Naive B cell (primary cell): ENCODE measurements at places on chromosomes 13 and 19. TPM values are rescaled to one million over a fixed set of nuclear protein-coding genes. Genes with fewer than 3 reads are reported as not detected.

FFAR2 gene
- not detected for polyA plus RNA-seq

TM9SF2 gene
- 140 TPM for polyA plus RNA-seq

MTUS2 gene
- not detected for polyA plus RNA-seq

DNA sequence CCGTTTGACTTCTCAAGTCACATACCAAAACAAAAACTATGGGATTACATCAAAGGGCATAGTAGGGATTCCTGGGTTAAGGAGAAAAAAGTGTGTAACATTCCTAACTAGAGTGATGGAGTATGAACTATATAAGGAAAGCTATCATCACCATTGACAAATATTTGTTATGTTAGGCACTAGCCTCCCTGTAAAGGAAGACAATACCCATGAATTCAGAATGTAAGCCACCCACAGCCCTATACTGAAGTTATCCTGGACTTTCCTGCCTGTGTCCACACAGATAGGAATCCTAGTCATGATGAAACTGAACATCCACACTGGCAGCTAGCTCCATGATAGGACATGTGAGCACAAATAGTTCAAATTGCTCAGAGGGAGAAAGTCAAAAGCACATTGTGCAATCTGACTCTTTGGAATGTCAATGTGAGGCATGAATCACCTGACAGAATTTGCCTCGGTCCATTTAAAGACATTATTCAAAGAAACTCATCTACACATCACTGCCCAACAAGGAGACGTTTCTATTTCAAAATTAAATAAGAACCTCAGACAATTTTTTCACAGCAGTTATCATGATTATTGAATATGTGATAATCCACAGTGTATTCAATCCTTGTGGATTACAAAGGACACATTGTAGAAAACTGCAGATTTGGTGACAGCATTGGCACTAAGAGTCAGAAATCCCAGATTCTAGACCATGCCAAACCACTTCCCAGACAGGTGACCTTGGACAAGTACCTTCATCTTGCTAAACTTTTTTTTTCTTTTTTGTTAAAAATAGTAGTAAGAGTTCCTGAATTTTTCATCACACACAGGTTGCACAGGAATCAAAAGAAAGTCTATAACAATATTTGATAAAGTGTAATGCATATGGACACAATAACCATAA is 529.3 kb downstream of the IRS2 start:
- no peak for DNase-seq
- H3K4me3 ChIP-seq: no peak overlapping the region
- H3K36me3 ChIP-seq: no peaks in the 10 kb centered on the region
- H3K4me1 ChIP-seq: no peaks in the 10 kb centered on the region

DNA sequence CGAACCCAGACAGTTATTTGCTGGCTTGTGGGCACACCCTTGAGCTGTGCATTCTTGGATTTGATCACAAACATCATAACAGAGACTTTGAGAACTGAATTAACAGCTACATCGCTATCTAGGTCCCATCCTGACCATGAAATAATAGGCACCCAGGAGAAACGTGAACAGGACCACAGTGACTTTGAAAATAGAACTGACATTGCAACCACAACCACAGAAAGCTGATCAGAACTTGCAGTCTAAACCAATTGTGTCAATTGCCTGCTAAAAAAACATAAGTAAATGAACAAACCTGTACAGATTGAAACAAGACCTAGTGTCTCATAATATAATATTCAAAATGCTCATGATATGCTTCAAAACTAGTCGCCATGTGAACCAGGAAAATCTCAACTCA is 18.3 kb upstream of the KATNAL1 start:
- H3K36me3 ChIP-seq: no peaks in the 10 kb centered on the region
- no peak overlapping the region for H3K4me3 ChIP-seq
- no peaks in the 10 kb centered on the region for H3K27me3 ChIP-seq
- no peak for DNase-seq

- no peak overlapping the region for H3K4me3 ChIP-seq
Observed at GRCh38 chr19:49761625-49762311, 1.3 kb downstream of the TSKS start.

GRCh38 chr13:30145709-30146367 is 161.5 kb downstream of the KATNAL1 start:
- H3K27me3 ChIP-seq: no peaks in the 10 kb centered on the region
- DNase-seq: no peak
- H3K36me3 ChIP-seq: no peaks in the 10 kb centered on the region
- no peak overlapping the region for H3K4me3 ChIP-seq
- peaks cover 21% of the 10 kb centered on the region for H3K4me1 ChIP-seq

GRCh38 chr13:40756042-40756441 is 14.9 kb downstream of the MRPS31 start:
- peaks cover 12% of the 10 kb centered on the region for H3K36me3 ChIP-seq
- no peak overlapping the region for H3K27ac ChIP-seq
- no peaks in the 10 kb centered on the region for H3K4me1 ChIP-seq
- H3K4me3 ChIP-seq: no peak overlapping the region
- H3K27me3 ChIP-seq: no peaks in the 10 kb centered on the region
- no peak for DNase-seq

- H3K36me3 ChIP-seq: no peaks in the 10 kb centered on the region
- no peak for DNase-seq
- no peak overlapping the region for H3K27ac ChIP-seq
- H3K27me3 ChIP-seq: no peaks in the 10 kb centered on the region
- H3K4me1 ChIP-seq: no peaks in the 10 kb centered on the region
- no peak overlapping the region for H3K4me3 ChIP-seq
Observed at GRCh38 chr13:66068683-66069082, 1161.5 kb downstream of the PCDH9 start.
